ENCODE measurements at places on chromosomes 5 and 9.

DNA sequence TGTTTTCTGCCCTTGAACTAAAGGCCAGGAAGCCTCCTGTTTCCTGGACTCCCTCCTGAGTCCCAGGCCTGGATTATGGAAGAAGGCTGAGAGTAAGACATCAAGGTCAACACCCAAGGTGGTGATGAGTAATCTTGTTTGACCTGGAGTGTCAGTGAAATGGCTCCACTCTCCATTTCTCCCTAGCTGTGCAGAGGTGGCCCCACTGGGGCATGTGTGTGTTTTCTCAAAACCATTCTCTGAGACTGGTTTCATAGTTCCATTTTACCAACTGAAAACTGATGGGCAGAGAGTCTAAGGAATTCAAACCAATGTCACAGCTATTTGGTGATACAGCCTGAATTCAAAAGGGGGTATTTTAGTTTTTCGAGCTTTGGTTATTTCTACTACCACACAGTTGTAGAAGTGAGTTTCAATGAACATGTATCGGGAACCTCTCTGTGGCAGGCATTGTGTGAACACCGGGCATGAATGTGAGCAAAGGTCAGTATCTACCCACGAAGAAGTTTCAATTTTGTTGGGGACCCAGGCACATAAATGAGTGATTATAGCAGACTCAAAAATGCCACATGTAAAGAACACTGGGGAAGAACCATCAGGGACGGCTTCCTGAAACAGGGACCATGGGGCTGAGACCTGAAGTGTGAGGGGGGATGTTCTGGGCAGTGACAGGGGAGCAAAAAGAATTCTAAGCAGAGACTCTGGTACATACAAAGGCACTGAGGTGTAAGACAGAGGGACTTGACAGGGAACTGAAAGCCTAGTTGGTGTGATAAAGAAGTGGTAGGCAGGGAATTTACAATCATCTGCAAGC is 269.6 kb upstream of the KLF4 start:
- no peak for DNase-seq

GRCh38 chr5:81787474-81788242 is 36.8 kb upstream of the SSBP2 start:
- no peak for DNase-seq

DNA sequence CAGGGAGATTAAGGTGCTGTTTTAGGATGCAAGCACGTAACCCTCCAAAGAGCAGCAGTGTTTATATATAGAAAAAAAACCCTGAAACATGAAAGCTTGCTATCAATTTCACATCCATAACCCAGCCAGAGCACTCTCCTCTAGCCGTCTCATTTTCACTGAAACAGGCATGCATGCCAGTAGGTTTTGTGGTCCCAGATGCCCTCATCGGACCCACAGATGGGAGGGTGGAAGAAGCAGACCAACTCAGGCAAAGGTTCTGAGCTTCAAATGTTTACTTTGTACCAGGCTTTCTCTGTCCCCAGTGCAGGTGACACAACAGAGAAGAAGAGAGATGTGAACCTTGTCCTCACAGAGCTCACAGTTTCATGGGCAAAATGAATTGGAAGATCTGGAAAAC is 127.4 kb upstream of the ATP10B start:
- no peak for DNase-seq

- no peak for DNase-seq
These were observed 1.5 kb upstream of the TBC1D9B start for GRCh38 chr5:179909224-179909623.

GRCh38 chr5:116495786-116496357 is 78.8 kb downstream of the SEMA6A start:
- DNase-seq = no peak

- no peak for DNase-seq
These were observed 562.7 kb downstream of the TLE4 start for GRCh38 chr9:80134487-80134886.

- DNase-seq = no peak
These were observed 20.4 kb upstream of the RPS14 start for GRCh38 chr5:150469718-150470469.

DNA sequence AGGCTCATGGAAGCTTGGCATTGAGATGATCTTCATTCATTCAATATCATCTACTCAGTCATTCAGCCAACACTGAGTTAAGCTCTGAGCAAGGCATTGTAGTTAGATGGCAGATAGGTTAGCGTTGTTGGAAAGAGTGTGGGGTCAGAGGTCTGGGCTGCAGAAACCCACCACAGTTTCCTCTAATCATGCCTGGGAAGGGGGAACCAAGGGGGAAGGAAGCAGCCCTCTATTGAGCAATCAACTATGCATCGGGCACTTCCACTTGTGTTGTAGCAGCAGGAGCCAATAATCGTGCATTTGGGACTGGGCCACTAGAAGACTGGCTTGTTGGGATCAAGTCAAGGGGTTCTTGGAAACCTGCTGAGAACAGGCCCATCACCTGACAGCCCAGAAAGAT is 139.1 kb downstream of the PIP5K1B start:
- no peak for DNase-seq

DNA sequence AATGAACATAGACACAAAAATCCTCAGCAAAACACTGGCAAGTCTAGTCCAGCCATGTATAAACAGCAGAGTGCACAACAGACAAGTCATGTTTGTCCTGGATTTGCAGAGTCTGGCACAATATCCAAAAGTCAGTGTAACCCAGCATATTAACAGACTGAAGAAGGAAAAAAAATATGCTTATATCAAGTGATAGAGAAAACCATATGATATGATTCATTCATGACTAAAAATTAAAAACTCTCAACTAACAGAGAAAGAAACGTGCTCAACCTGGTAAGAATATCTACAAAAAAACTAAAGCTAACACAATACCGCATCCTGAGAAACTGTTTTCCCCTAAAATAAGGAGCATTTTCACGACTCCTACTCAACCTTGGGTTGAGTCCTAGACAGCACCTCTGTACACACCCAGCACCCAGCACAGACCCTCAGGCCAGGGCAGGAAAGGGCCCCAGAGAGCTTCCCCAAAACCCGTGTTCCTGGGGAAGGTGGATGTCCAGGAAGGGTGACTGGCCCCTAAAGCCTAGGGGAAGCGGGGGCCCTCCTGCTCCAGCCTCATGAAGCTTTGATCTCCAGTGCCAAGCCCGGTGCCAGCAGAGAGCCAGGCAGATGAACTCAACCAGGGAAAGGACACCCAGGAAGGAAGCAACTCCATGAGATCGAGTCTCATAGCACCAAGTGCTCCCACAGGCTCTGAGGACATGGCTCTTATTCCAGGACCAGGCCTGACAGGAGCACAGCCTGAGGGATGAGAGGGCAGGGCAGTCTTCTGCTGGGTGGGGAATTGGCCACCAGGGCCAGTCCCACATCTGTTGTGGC is 38.9 kb downstream of the ADAMTS2 start:
- no peak for DNase-seq

- DNase-seq = peak; percentile 93
These were observed 290.8 kb downstream of the GLIS3 start for GRCh38 chr9:4009006-4009511.

DNA sequence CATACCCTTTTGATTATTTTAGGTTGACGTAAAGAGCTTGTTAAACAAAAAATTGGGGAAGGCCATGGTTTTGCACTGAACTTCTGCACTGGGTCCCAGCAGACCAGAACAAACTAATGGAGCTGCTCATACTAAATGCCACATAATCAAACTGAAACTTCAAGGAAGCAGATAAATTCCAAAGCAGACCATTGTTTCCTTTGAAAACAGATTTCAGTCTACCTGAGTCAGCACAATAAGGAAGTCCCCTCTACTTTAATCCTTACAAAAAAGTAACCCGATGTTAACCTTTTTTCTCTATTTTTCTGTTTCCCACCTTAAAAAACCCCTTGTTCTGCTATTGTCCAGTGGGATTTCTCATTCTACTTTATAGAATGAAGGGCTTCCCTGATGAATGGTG is 39.2 kb downstream of the WDR36 start:
- no peak for DNase-seq

DNA sequence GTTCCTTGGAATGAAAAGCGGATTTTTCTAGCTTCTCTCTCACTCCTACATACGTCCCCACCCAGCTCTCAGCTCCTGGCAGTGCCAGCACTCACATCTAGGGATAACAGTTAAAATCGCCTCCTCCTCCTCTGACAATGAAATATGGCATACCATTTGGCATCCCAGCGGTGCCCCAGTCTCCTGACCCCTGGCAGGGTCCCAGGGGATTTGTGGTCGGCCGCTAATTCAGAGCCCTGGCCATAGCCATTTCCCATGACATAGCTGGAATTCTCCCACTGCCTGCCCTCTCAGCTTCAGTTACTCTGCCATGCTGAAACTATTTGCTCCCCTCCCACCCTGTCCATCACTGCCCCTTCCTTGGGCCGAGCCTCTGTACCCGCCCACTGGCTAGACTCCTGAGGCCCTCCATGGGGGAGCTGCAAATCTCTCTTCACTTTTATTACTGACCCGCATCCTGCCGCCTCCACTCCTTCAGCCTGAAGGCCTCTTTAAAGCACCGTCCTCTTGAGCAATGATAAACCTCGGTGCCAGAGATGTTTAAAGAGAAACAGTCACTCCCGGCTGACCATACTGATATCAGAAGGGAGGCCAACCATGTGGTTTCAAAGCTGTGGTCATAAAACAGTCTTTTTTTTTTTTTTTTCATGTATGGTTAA is 139.8 kb downstream of the SLIT3 start:
- no peak for DNase-seq

DNA sequence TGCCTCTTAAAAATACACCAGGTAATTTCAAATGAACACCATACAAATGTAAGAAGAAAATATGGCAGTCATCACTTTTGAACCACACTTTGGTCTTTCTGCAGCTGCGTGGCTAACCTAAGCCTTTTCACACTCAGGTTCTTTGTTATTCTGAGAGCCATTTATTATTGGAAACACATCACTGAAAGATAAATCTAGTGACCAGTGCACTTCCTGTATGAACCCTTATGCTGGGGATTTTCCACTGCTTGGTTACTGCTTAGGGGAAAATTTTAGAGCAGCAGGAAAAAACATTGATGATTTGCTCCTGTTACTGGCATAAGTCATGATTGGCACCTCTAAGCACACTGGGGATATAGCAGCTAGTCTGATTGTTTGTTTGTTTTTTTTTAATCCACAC is 58.6 kb upstream of the RANBP3L start:
- no peak for DNase-seq

- DNase-seq = no peak
These were observed 369.0 kb downstream of the CAAP1 start for GRCh38 chr9:26523577-26523976.

DNA sequence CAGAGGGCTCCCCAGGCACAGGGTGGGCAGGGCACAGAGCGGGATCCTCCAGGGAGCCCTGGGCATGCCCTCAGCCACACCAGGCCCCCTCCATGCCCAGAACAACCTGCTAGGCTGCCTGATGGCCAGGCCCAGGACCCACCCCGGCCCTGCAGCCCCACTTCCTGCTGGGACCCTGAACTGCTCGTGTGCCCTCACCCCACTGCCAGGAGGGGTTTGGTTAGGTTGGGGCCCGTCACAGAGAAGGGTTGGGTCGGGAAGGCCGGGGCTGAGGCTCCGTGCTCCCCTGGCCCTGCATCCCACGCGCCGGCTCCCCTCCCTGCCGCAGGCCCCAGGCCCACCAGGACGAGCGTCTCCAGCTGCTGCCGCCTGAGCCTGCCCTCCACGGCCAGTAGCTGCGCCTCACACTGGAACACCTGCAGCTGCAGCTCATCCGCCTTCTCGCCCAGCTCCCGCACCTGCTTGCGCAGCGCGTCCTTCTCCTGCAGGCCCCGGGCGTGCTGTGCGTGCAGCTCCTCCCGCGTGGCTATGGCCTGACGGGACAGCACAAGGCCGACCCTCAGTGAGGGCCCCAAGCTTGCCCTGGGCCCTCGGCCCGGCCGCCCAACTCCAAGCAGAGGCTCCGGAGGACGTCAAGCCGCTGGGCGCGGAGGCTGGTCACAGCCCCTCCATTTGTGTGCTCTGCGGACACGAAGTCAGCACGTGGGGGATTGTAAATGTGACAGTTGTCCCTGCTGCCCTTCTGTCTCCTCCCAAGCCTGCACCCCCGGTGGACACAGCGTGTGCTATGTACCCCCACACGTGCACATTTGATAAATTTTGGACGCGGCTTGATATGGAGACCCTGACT is 4.0 kb upstream of the DNLZ start:
- no peak for DNase-seq

DNA sequence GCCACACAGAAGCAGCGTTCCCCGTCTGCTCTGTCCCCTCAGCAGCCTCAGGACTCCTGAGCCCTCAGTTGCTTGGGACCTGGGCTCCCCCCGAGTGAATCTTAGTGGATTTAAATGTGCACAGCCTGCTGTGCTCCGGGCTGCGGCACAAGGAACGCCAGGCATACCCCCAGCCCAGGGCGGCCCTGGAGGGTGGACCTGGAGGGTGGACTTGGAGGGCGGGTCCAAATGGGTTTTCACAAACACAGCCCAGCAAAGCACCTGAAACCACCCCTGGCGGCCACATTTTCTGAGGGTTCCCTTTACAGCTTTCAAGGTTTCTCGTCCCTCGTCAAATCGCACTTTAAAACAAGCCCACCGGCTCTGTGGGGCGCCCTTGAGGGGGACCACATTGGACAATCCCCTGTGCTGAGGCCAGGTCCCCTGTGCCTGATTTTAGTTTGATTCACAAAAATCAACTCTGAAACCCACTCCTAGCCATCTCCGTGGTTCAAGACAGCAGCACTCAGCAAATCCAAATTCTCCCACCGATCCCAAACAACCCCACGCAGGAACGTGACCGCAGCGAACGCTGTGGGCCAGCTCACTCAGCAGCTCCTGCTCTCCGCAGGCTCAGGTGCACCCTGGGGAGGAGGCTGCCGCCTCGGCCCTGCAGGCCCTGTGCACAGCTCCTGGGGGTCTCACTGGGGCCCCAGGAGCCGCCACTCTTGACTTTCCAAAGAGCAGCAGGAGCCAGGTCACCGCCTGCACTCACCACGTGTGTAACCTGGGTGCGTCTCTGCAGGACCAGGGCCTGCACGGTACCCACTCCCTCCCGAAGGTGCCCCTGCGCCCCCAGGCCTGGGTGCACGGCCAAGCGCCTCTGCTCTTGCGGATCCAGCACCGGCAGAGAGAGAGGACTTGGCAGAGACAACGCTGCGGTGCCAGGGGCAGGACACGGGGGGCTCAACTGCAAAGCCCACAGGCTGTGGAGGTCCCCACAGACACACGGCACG is 29.1 kb downstream of the TERT start:
- DNase-seq = no peak

DNA sequence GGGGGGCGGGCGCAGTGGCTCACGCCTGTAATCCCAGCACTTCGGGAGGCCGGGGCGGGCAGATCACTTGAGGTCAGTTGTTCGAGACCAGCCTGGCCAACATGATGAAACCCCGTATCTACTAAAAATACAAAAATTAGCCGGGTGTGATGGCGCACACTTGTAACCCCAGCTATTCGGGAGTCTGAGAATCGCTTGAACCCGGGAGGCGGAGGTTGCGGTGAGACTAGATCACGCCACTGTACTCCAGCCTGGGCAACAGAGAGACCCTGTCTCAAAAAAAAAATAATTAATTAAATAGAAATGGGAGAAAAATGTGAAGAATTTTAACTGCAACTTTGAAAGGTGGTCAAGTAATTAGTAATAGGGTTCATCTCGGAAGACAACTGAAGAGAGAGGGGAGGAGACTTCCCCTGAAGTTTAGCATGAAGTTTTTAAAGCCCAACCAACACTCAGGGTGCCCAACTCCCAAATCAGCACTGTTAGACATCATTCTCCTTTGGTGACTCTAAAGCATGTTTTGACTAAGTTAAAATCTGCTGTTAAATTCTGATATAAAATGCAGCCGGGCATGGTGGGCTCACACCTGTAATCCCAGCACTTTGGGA is 1.4 kb upstream of the CSNK1A1 start:
- DNase-seq = no peak

- no peak for DNase-seq
These were observed 237.2 kb downstream of the ARL15 start for GRCh38 chr5:54073131-54073530.

All from NCI-H524 (cell line).